Small intestine (tissue), 16 donors: ENCODE measurements at places on chromosomes 13 and 19.

GRCh38 chr13:87894059-87894458 lies 222.9 kb downstream of the SLITRK5 start:
- DNase-seq = no peak

- DNase-seq = no peak
Measured at GRCh38 chr13:33725340-33725739, 92.6 kb upstream of the RFC3 start.

- no peak for DNase-seq
Measured at GRCh38 chr13:98915563-98915962, 62.3 kb downstream of the DOCK9 start.

GRCh38 chr13:79989217-79989661 lies 351.7 kb downstream of the SPRY2 start:
- DNase-seq = peak; percentile 18

DNA sequence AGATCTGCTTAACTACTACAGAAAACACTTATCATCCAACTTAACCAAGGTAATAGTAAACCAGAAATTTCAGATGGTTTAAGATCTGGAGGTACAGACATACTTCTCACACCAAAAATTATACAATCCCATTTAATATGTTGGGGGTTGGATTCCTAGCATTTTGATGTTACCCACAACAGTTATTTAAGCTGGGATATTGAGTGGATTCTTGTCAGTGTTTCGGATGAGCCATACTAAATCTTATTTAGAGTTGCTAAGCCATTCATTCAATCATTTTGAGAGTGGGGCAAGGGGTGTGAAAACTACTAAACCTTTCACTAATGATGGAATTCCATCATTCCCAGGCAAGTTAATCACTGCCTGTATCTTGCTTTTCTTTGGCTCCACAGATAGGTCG lies 40.6 kb downstream of the KATNAL1 start:
- no peak for DNase-seq

DNA sequence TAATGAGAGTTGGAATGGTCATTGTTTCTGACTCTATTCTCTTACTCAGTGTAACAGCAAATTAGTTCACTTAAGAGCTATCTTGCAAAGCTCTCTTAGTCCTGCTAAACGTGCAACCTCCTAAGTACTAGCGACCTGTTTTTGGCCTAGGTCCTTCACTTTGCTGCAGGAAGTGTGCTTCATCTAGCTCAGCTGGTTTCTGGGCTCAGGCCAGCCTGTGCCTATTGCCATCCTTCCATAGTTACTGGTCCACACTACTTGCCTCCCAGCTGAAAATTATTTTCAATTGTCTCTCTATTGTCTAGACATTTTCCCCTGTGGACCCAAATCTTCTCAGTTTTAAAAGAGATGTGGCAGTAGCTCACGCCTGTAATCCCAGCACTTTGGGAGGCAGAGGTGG lies 561.3 kb downstream of the FGF9 start:
- DNase-seq = no peak

- peak; percentile 31 for DNase-seq
Measured at GRCh38 chr19:15123900-15124299, 16.7 kb downstream of the SYDE1 start.

DNA sequence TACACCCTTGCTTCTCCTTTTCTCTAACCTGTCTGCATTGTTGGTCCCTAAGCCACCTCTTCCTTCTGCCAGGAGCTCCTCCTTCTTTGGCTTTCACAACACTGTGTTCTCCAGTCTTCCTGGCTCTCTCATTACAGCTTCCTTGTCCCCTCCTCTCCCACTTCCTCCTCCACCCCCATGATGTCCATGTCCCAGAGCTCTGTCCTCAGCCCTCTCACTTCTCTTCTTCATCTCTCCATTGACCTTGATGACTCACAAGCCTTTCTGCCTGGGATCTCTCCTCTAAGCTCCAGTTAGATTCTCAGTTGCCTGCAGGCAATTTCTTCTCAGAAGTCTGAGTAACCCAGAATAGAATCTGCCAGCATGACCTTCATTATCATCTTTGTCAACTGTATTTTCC lies 100.3 kb upstream of the WASF3 start:
- DNase-seq = peak; percentile 29

GRCh38 chr13:42078128-42078808 lies 29.8 kb downstream of the DGKH start:
- peak; percentile 13 for DNase-seq

GRCh38 chr13:36919171-36919832 lies 736 bp downstream of the SMAD9 start:
- peak; percentile 36 for DNase-seq

GRCh38 chr19:35609851-35610353 lies 2.6 kb upstream of the HAUS5 start:
- DNase-seq = no peak

DNA sequence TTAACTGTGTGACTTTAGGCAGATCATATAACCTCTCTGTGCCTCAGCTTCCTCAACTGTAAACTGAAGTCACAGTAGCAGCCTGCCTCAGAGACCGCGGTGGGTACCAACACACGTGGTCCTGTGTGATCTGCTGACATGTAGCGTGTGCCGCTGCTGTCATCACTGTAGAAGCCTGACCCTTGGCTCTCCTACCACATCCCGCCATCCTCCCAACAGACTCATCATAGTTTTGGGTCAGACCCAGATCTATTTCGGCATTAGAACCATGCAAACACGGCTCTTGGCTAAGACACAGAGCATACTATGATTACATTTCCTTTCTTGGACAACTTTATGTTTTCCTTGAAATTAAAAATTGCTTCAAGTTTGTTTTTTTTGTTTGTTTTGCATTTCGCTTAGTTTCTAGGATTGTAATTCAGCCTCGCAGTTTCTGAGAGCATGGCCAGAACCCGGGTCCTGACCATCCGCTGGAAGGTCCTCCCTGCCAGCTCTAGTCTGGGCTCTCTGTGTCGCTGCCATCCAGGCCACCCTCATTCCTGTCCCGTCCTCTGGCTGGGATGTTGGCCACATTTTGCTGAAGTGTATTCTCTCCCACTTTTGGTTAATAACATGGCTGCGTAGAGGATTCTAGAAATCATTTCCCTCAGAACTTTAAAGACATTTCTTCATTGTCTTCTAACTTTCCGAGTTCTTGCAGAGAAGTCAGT lies 53.0 kb downstream of the GGACT start:
- DNase-seq = no peak

GRCh38 chr13:110397436-110398115 lies 90.5 kb downstream of the COL4A2 start:
- no peak for DNase-seq

DNA sequence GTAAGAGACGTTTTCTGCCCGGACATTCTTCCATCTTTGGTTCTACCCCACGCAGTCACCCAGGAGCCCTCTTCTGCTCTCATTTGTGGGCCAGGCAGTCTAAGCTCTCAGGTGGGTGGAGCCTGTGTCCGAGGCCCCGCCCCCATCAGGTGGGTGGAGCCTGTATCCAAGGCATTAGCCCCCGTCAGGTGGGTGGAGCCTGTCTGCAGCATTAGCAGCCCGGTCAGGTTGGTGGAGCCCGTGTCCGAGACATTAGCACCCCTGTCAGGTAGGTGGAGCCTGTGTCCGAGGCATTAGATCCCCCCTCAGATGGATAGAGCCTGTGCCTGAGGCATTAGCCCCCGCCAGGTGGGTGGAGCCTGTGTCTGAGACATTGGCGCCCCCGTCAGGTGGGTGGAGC lies 45.5 kb upstream of the C13orf46 start:
- DNase-seq = no peak

DNA sequence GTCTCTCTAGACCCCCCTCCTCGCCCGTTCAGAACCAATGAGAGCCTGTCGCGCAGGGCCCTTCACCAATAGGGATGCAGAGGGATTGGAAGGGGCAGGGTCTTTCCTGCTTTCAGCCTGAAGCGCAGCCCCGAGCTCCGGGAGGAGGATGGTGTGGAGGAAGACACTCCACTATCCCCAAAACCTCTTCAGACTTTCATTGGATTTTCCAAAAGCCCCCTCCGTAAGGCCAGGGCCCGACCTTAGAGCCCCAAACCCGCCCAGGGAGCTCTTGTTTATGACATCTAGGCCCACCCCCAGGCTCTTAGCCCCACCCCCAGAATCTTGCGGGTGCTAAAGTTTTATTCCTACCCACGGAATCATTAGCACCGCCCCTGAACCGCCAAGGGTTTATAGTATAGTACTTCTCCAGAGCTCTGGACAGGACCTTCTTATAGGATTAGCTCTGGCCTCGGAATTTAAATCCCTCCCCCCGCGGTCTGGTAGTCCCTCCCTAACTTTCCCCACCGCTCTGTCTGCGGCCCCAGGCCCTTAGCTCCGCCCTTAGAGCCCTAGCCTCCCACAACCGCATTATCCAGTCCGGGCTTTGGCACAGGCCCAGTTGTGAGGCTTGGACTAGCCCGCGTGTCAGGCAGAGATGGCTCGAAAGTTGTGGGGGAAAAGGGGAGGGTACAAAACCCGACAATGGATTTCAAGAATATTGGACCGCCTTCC lies 6.6 kb upstream of the EML2 start:
- DNase-seq = peak; percentile 71

DNA sequence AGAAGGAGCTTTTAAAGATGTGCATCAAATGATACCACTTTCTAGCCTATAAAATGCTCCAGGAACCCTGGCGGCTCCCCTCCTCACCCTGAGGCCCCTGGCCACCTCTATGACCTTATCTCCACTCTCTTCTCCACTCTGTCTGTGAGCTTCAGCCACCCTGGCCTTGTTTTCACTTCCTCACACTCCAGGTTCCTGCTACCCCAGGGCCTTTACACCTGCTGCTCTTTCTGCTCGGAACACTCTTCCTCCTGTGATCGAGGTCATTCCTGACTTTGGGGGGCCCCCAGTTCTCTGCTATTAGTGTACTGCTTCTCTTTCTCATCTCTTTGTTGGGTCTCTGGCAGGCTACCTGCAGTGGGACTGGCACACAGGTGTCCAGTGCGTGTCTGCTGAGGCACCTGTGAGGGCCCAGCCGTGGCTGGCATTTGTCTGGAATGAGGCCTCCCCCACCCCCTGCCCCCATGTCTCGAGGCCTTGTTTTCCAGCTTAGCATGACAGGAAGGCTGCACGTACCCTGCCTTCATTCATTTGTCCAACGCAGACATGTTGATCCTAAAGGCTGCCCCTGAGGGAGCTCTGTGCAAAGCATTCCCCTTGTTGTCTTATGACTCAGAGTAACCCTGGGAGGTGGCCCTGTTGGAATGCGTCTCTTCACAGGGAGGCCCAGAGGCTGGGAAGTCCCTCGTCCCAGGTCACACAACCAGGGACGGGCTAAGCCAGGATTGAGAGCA lies 2.3 kb downstream of the DDA1 start:
- no peak for DNase-seq
